ENCODE measurements at places on chromosomes 7 and 10.
A peak's percentile ranks its signal among the peaks of the same experiment; 100 is the strongest.

DNA sequence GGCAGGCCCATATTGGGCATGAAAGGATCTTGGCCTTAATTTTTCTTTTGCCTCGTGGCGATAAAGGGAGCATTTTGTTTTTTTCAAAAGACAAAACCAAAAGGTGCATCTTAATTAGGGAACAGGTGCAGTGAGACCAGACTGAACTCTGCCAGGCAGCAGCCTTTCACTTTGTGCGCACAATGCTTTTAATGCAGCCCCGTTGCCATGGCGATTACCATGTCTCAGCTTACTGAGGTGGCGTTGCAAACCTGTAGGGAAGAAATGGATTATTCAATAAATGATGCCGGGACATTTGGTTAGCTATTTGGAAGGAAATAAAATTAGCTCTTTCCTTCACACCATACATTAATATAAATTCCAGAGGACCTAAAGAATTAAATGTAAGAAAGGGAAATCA lies 61.9 kb downstream of the MYL10 start:
- no peak for DNase-seq

GRCh38 chr10:88297103-88297502 lies 286.0 kb downstream of the RNLS start:
- DNase-seq: no peak

DNA sequence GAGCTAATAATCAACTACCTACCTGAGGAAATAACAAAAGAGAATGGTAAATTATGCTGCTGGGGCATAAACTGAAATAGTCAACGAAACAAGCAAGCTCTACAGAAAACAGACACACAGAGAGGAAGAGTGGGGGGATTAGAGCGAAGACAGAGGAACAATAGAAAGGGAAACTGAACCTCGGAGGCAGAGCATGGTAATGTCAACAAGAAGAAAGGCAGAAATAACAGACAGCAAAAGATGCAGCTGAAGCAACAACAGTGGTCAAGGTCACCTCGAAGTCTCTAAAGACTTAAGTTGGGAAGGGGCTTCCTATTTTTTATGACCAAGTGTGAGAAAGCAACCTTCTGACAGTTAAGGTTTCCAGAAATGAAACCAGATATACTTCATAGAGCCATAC lies 177.0 kb downstream of the ZNF438 start:
- DNase-seq: no peak

DNA sequence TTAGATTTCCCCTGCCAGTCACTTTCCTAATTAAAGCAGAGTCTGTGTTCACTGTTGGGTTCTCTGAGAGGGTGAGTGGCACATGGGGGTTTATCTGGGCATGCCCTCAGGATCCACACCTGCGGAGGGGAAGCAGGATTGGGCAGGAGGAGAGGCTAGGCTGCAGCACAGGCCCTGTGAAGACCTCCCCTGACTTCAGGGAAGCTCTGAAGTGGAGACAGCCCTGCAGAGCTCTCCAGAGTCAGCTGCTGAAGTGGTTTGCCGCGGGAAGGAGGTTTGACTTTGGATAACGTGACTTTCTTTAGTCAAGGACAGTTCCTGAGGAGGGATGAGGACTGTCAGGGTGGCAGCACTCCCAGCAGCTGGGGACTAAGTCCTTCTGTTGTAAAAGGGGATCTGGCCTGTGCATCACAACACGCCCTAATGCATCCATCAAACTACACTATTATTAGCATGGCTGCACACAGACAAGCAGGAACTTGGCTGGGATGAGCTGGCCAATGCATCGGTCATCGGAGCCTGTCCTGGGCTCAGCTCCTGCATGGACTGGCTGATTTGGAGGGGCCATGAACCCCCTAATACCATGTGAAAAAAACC lies 50.9 kb upstream of the LEP start:
- DNase-seq: no peak

GRCh38 chr7:137169282-137169698 lies 174.2 kb downstream of the PTN start:
- no peak for DNase-seq

- no peak for DNase-seq
Observed at GRCh38 chr7:3911685-3912084, 610.6 kb downstream of the SDK1 start.

DNA sequence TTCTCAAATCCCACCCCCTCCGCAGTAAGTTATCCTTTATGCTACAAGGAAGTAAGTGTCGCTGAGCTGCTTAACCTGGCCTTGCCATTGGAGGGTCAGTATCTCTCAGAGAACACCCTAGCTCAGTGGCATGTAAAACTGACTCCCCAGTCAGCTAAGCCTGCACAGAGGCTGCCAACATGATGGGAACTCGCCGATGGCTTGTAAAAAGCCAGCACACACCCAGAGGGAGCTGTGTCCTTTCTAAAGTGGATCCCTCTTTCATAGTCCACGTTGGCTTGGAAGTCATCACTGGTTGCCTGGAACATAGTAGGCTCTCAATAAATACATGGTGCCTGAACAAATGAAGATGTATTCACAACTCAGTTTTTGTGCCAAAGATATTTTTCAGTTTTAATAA lies 249.1 kb upstream of the YAE1 start:
- DNase-seq: no peak

- DNase-seq: no peak
Observed at GRCh38 chr10:78973901-78974616, 94.7 kb upstream of the ZMIZ1 start.

GRCh38 chr7:22179442-22179879 lies 177.5 kb downstream of the RAPGEF5 start:
- no peak for DNase-seq

DNA sequence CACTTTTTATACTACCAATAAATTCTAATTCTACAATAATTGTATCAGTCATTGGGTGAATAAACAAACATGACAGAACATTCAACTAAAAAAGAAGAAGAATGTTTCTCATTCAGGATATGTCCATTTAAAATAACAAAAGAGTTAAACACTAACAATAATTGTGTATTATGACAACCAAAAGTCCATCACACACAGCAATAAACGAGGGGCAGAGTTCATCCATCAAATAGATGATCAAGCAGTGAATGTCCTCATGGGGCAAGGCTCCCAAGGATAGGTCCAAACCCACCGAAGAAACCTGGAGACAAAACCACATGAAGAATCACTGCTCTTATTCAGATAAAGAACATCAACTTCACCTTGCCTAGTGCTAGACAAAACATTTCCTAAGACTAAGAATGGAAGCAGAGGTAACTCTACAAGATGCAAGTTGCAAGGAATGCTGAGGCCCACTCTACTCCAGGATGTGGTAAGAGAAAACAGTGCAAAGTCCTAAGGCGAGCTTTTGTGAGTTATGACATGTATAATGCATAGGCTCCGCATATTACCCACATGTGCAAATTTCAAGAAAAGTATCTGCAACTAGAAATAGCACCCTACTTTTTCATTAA lies 115.1 kb downstream of the PARD3 start:
- no peak for DNase-seq

GRCh38 chr7:26052706-26053105 lies 99.3 kb upstream of the NFE2L3 start:
- DNase-seq: no peak

- DNase-seq: no peak
Observed at GRCh38 chr7:74175340-74175739, 1.2 kb downstream of the EIF4H start.

DNA sequence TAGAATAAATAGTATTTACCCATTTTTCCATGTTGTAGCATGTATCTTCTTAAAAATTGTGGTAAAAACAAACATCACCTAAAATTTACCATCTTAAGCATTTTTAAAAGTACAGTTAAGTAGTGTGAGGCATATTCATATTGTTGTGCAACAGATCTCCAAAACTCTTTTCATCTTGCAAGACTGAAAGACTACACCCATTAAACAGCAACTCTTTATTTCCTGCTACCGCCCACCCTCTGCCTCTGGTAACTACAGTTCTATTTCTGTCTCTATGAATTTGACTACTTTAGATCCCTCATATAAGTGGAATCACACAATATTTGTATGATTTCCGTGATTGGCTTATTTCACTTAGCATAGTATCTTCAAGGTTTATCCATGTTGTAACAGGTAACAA lies 40.0 kb upstream of the AGBL3 start:
- DNase-seq: no peak

GRCh38 chr7:1675673-1676549 lies 5.8 kb downstream of the ELFN1 start:
- DNase-seq: no peak

GRCh38 chr10:35268791-35269257 lies 67.5 kb upstream of the CCNY start:
- no peak for DNase-seq

- DNase-seq: no peak
Observed at GRCh38 chr10:131427281-131427680, 115.8 kb upstream of the TCERG1L start.

- DNase-seq: peak; percentile 85
Observed at GRCh38 chr10:45000752-45001380, at the start of gene ZNF22. TSS of gene ZNF22 (plus strand) at chr10:45000923. CDS start at chr10:45003369, 2,446 bp downstream.

DNA sequence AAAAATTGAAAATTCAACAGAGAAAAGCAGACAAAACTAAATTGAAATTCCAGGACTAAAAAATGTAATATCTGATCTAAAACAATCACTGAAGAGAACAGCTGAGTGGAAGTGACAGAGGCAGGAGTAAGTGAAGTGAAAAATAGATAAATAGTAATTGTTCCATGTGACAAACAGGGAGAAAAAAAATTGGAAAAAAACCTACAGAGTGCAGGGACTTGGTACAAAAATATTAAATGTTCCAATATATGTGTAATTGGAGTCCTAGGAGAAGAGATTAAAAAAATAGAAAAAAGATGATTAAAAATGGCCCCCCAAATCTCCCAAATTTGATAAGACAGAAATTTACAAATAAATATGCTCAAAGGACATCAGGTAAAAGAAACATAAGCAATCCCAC lies 63.4 kb upstream of the NAMPT start:
- DNase-seq: no peak

DNA sequence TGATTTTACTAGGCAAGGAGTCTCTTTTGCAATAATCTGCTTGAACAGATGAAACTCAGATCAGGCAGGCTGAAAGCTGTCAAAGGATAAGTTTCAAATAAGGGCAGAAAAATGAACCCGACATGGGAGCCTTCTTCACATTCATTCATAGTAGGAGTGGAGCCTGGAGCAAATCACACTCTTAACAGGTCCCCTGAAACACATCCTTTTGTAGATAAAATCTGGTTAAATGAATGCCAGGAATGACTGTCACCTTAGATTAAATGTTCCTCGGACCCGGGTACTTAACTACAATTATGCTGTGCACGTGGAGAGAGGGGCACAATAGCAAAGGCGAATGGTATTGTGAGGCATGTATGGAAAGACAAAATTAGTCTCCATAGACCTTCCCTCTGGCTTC lies 344.7 kb upstream of the LRGUK start:
- DNase-seq: no peak

GRCh38 chr10:76035206-76036110 lies 604.0 kb downstream of the LRMDA start:
- no peak for DNase-seq

- DNase-seq: no peak
Observed at GRCh38 chr7:111763221-111763801, 201.0 kb upstream of the IMMP2L start.

- no peak for DNase-seq
Observed at GRCh38 chr10:14945108-14945507, 8.8 kb downstream of the DCLRE1C start.

DNA sequence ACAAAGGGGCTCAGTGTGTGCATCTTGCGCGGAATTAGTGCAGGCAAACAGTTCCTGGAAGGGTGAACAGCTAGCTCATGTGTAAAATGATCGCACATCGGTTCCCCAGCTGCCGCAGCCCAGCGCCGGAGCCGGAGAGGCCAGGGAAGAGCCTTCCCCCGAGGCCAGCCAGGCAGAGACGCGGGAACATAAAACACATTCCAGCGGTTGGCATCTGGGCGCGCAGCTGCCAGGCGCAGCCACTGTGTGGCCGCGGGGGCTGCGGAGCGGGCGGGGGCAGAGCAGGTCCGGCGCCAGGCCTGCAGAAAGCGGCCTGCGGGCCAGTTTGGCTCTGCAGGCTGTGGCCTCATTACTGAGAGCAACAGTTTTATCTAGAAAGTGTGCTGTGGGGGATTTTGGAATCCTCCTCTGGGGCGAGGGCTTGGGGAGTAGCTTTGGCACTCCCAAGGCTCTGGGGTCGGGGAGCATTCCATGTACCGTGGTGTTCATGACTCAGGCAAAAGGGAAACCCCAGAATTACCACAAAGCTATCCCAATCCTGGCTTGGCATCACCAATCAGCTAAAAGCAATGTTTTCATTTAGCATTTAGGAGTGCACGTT lies 74.3 kb downstream of the SAMD9 start:
- DNase-seq: no peak
